Dermis blood vessel endothelial cell (primary cell): ENCODE measurements at places on chromosomes 6 and 20. TPM values are rescaled to one million over a fixed set of nuclear protein-coding genes. Genes with fewer than 3 reads are reported as not detected.

The KIAA1755 gene
- total RNA-seq, result 0.05 and 0.51 TPM in 2 replicates

The COX4I2 gene
- not detected in 2 replicates for total RNA-seq

GRCh38 chr20:7500231-7500663 is 440.0 kb downstream of the HAO1 start:
- DNase-seq, result no peak

The DNMT3B gene
- total RNA-seq, result 2.9 and 5.5 TPM in 2 replicates

DNA sequence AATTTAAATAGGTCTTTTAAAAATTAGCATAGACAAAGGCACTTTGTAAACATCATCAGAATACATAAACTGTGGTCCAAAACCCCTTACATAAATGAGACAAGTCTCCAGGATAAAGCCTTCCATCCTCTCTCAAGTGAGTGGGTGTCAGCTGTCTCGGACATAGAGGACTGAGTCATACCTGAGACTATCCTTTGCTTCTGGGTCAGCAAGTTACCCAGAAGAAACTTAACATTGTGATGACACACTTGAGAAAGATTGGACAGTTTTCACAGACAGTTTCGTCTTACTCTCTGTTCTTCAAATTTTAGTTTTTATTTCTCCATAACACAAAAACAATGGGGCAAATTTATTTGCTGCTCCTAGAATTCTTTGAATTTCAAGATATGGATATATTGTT is 838.0 kb downstream of the DHX35 start:
- no peak for DNase-seq

- DNase-seq, result no peak
These were observed 15.1 kb upstream of the TRIM39 start for GRCh38 chr6:30311671-30312070.

GRCh38 chr6:17418281-17419188 is 25.1 kb downstream of the CAP2 start:
- DNase-seq, result no peak

GRCh38 chr6:19662911-19663310 is 174.3 kb upstream of the ID4 start:
- no peak for DNase-seq

DNA sequence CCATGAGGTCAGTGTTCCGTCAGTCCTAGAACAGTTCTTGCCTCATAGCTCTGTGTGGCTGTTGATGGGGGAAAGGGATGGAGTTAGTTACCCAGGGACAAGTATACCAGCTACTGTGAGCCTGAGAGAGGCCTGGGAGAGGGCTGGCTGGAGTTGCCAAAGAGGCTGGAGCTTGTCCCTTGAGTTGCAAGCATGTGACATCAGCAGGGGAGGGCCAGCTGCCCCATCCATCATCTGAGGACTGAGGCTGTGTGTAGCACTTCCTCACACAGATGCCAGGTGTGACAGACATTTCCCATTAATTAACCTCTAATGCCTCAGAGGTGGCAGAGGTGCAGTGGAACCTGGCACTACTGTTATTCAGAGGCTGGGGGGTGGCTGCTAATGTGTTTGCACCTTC is 131.6 kb downstream of the PHACTR3 start:
- no peak for DNase-seq

DNA sequence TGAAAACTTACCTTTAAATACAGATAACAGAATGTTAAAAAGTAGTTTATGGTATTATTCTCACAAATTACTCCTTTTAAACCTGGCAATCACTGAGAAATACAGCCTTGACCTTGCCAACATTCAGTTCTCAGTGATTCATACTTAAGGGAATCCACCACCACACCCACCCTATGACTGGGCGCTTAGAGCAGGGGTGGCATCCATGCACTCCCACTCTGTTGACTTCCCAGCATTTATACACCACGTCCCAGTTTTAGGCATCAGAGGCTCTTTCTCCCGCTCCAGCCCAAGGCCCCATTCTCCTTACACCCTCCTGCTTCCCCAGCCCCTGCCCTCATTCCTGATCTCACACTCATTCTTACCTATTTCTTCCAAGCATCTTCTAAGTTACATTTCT is 16.3 kb downstream of the TRAF3IP2 start:
- DNase-seq, result peak; percentile 78

The OR2H1 gene
- not detected in 2 replicates for total RNA-seq

GRCh38 chr20:22823119-22823518 is 212.0 kb upstream of the SSTR4 start:
- DNase-seq, result no peak

The EPPIN gene
- total RNA-seq, result not detected in 2 replicates

- DNase-seq, result no peak
These were observed 855.5 kb upstream of the MAP3K7 start for GRCh38 chr6:91442342-91442741.

DNA sequence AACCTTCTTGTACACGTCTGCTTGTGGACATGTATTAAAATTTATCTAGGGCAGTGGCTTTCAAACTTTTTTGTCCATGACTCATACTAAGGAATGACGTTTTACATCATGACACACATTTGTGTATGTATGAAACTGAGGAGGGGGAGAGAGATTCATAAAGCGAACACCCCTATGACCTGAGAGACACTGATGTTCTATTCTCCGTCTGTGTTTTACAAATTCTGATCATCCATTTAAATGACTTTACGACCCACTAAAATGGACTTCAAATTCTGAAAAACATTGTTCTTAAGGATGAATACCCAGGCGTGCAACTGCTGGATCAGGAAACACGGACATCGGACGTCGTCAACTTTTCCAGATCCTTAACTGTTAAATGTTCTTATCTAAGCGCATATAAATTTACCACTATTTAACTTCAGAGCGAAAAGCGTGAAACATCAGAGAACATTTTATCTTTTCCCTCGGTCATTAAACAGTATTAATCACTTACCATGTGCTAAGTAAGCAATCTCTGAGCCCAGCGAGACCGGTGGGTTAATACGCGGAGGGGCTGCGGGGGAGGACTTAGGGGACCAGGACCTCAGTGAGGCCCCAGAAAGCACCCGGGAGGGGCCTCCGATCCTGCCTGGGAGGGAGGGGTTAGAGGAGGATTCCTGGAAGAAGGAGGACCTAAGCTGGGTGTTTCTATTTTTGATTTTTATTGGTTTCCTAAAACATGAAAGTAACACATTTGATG is 1.2 kb downstream of the PLAGL1 start:
- DNase-seq, result peak; percentile 56

DNA sequence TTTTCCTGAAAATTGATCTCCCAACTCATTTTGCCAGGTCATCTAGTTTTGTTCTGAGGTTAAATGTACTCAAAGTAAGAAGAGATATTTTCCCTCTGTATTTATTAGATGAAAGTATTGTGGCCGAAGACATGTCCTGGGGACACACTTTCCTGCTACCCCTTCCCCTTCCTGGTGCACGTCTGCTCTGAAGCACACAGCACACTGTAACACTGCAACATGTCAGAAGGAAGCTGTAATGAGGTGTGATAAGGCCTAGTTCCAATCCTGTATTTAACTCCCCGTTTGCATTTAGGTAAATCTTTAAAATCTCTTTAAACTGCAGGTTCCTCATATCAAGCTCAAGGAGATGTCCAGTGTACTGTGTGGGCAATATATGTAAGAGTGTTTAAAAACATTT is 99.4 kb downstream of the HDGFL1 start:
- no peak for DNase-seq

DNA sequence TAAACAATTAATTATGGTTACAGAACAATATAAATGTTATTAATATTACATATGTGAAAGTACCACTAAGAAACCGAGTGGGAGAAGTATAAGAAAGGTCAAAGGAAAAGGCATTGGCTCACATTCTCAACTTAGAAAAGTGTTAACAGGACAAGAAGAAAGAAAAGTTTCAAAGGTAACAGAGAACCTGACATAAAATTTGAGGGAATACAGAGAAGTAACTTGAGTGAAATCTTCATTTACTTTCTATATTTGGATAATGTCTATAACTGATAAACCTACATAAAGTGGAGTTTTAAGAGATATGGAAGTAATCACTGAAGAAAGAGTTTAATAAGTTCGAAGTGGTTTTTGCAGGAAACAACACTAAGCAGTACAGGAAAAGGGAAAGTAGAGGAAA is 30.1 kb downstream of the REPS1 start:
- peak; percentile 29 for DNase-seq

- no peak for DNase-seq
These were observed 126.5 kb upstream of the CITED2 start for GRCh38 chr6:139500977-139501376.

The GNAS-AS1 gene
- total RNA-seq, result not detected in 2 replicates

DNA sequence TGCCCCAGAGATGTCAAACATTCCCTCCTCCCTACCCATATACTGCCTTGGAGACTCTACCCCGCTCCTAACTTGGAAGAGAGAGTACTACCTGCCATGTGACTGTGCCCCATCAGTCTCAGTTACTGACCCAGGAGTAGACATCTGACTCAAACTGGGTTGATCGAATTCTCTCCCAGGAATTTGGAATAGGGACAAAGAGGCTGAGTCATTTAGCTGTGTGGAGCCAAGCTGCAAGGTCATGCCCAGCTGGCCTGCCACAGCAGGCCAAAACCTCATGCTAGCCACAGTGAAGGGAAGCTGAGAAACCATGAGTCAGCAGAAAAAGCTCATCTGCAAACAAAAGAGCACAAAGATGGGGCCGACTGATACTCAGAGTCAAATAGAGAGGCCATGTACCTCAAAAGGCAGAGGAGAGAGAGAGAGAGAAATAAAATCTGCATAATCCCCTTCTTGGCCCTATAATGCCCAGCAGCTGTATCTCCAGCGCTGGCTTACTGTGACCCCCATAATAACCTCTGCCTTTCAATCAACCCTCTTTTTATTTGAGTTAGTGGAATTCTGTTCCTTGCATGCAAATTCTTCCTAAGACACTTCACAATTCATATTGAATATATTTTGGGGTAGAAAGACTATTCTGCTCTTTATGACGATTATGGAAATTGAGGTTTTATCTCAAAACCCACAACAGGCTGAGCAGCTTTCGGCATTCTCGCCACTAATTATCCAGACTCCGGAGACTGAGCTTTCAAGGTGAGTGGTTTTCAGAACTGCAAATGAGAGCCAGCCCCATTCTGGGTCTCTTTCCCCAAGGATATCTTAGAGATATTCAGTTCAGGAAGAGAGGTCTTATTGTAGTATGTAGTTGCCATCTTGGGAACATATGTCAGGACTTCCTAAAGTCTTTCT is 21.4 kb upstream of the AKIRIN2 start:
- peak; percentile 60 for DNase-seq

The OR2B6 gene
- total RNA-seq, result not detected in 2 replicates

The ADAM33 gene
- 0.09 and 0.17 TPM in 2 replicates for total RNA-seq

The PSMB8 gene
- total RNA-seq, result 73.5 and 86.4 TPM in 2 replicates

The ZGPAT gene
- total RNA-seq, result 25.6 and 29.1 TPM in 2 replicates

- no peak for DNase-seq
These were observed 67.9 kb upstream of the EEF1E1 start for GRCh38 chr6:8170245-8170644.

The MYLK2 gene
- total RNA-seq, result 8.5 and 8.7 TPM in 2 replicates

GRCh38 chr20:42336576-42336975 is 718.4 kb upstream of the CHD6 start:
- no peak for DNase-seq

The AGER gene
- 0.74 and 0.85 TPM in 2 replicates for total RNA-seq

DNA sequence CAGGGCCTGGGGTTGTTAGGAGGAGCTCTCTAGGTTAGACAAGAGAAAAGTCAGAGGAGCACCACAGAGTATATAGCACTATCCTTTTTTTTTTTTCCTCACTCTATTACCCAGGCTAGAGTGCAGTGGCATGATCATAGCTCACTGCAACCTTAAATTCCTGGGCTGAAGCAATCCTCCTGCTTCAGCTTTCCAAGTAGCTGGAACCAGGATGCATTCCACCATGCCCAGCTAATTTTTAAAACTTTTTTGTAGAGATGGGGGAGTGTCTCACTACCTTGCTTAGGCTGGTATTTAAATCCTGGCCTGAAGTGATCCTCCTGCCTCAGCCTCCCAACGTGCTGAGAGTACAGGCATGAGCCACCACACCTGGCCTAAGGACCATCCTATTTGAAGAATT is 19.3 kb upstream of the AKIRIN2 start:
- no peak for DNase-seq

The PHACTR1 gene
- 2.4 and 4.1 TPM in 2 replicates for total RNA-seq

- DNase-seq, result no peak
These were observed 308.7 kb upstream of the TFAP2D start for GRCh38 chr6:50404643-50405042.

DNA sequence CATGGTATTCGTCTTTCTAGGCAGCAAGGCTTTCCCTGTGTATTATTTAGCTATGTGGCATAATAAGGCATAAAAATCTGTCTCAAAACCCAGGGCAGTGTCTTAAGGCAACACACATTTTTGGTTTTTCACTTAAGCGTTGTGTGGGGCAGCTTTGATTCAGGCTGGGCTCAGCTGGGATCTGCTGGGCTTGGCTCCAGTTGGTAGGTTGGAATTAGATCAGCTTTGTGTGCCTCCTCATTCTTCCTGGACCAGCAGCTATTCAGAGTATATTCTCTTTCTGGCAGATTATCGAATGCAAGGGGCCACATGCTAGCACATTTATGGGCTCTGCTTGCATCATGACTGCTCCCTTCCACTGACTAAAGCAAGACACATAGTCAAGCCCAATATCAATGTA is 487.9 kb downstream of the RFPL4B start:
- no peak for DNase-seq

DNA sequence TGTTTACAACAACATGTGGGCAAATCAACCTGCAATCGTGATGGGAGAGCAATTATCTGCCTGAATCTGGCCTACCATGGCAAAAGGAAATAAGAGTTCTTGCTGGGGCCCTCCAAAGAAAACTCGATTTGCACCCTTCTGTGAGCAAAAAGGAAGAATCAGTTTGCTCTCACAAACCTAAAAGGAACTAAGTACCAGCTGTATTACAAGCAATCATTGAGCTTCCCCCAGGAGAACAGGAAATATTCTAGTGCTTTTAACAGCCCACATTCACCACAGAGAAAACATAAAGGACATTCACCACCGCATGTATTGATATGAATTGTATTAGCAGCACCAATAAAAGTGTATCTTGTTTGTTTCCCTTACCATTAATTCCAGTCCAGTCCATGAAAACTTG is 75.0 kb downstream of the MBOAT1 start:
- DNase-seq, result no peak

The SPDEF gene
- under 0.01 TPM in 1 of 2 replicates, not detected in the other for total RNA-seq
